ENCODE measurements at places on chromosomes 1 and 21.

GRCh38 chr1:114218361-114219171 is 64.9 kb upstream of the SYT6 start:
- DNase-seq: peak; percentile 89
- H3K27me3 ChIP-seq: no peaks in the 10 kb centered on the region
- H3K36me3 ChIP-seq: no peaks in the 10 kb centered on the region
- no peak overlapping the region for H3K4me3 ChIP-seq

- DNase-seq: no peak
- H3K27ac ChIP-seq: no peak overlapping the region
- H3K27me3 ChIP-seq: no peaks in the 10 kb centered on the region
- H3K4me1 ChIP-seq: peaks cover 71% of the 10 kb centered on the region
These were observed 39.3 kb downstream of the KIAA1614 start for GRCh38 chr1:180951836-180952656.

GRCh38 chr21:34352556-34352955 is 11.2 kb upstream of the KCNE2 start:
- H3K27ac ChIP-seq: no peak overlapping the region
- DNase-seq: no peak
- H3K27me3 ChIP-seq: no peaks in the 10 kb centered on the region
- H3K4me3 ChIP-seq: no peak overlapping the region
- no peaks in the 10 kb centered on the region for H3K4me1 ChIP-seq
- no peaks in the 10 kb centered on the region for H3K36me3 ChIP-seq

DNA sequence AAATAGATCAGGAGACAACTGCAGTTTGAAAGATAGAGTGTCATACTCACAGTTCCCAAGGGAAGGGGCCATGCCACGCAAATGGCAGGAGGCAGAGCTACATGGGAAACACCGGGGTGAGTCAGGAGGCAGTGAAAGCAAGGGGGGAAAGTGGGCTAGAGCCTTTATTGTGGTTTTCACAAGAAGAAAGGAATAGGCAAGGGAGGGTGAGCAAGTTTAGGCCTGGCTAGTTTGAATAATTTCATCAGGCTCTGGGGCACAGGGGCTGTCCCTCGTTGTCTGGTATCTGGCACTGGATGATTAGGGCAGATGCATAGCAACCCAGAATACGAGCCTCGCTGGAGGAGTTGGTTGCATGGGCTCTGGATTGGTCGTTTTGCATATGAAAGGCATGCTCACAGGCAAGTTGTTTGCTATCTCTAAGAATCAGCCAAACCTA is 17.0 kb upstream of the ITLN2 start:
- no peaks in the 10 kb centered on the region for H3K36me3 ChIP-seq
- H3K27me3 ChIP-seq: peaks cover 2% of the 10 kb centered on the region
- H3K27ac ChIP-seq: no peak overlapping the region
- no peaks in the 10 kb centered on the region for H3K4me1 ChIP-seq
- H3K4me3 ChIP-seq: no peak overlapping the region

DNA sequence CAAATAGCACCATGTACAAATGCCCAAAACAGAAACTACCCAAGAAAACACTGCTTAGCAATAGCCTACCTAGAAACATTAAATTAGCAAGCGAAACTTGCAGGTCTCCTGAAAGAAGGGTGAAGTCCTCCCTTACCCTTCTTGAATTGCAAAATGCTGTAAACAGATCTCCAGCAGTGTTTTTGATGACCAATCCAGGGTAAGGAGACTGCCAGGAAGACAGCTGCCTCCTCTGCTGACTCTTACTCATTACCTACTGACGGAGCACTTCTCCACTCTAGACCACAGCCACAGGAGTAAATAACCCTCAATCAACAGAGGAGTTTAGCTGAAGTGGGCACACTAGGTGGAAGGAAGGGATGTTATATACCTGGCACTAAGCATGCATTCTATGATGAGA is 32.2 kb upstream of the GADD45A start:
- H3K27ac ChIP-seq: peak overlapping the region; percentile 35
- peak; percentile 44 for DNase-seq
- no peaks in the 10 kb centered on the region for H3K4me1 ChIP-seq
- no peaks in the 10 kb centered on the region for H3K27me3 ChIP-seq
- H3K4me3 ChIP-seq: no peak overlapping the region

GRCh38 chr1:113929750-113930498 is 800 bp downstream of the HIPK1 start:
- DNase-seq: peak; percentile 65
- H3K4me3 ChIP-seq: peak overlapping the region; percentile 93
- H3K36me3 ChIP-seq: no peaks in the 10 kb centered on the region
- H3K27me3 ChIP-seq: no peaks in the 10 kb centered on the region
- H3K27ac ChIP-seq: peak overlapping the region; percentile 99
- H3K4me1 ChIP-seq: peaks cover 10% of the 10 kb centered on the region

DNA sequence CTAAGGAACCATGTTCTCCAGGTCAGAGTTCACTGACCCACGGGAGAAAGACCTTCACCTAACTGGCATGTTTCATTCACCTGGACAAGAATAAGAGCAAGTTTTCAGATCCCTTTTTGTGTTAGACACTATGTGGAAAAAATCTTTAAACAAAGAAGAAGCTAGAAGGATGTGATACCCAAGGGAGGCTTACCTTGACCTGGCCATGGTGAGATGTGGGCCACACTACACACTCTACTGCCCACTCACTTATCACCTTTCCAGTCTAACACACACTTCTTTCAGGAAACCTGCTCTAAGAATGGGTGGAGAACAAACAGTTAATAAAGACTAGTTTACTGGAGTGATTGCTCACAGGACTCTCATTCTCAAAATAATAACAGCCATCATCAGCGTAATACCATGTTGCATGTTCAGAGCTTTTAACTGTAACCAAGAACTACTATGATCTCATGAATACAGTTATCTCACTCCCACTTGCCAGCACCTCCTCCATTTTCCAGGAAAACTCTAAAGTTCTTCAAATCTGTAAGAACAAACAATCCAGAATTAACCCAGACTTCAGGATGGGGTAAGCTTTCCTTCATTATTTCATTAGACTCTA is 1.4 kb downstream of the RGS8 start:
- peaks cover 10% of the 10 kb centered on the region for H3K27me3 ChIP-seq
- H3K27ac ChIP-seq: no peak overlapping the region
- no peak overlapping the region for H3K4me3 ChIP-seq
- H3K4me1 ChIP-seq: peaks cover 6% of the 10 kb centered on the region
- no peak for DNase-seq

- H3K27ac ChIP-seq: no peak overlapping the region
- H3K27me3 ChIP-seq: no peaks in the 10 kb centered on the region
- DNase-seq: no peak
- H3K36me3 ChIP-seq: no peaks in the 10 kb centered on the region
- H3K4me3 ChIP-seq: no peak overlapping the region
These were observed 57.6 kb upstream of the APOBEC4 start for GRCh38 chr1:183710734-183711133.

DNA sequence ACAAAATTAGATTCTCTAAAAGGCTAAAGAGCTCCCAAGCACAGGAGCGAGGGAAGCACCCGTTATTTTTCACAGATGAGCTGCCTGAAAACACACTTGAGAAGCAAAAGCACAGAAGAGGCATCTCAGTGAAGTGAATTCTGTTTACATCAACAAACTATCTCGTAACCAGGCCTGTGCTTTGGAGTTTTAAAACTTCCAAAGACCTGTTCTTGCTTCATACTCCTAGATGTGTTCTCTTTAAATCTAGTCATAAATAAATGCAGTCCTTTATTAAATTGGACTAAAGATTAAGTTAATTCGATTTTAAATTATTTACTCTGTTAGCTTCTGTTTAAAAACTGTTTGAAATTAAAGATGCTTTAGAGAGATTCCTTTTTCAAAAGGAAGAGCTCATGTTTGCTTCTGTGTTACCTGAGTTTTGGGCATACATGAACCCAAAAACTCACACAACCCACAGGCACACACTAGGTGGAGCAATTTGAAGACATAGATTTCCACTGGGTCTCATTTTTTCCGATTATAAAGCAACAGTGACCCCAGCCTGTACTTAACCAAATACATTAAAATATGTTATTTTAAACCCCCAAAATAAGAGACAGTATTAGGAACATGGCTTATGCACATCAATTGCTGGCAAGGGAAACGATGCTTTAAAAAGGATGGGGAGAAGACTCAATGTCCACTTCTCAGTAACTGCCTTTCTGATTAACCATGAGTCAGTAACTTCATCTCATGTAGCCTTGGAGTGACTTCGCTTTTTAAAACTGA is 648.2 kb downstream of the SMYD3 start:
- DNase-seq: peak; percentile 58
- no peaks in the 10 kb centered on the region for H3K36me3 ChIP-seq
- H3K27ac ChIP-seq: no peak overlapping the region
- no peak overlapping the region for H3K4me3 ChIP-seq

DNA sequence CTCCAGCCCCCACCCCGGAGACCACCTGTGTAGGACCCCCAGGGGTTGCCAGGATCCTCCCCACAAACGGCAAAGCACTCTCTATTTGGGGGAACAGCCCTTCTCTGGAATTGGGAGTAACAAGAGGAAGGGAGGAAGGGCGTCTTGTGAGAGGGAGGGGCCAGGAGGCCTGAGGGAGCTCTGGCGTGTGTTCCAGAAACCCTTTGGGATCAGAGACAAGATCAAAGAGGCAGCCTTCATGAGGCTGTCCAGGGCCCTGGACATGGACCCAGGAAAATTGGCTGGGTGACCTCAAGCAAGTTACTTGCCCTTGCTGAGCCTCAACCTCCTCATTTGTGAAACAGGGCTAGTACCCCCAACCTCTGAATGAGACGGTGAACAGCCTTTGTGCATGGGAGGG is 18.1 kb upstream of the ECE1 start:
- H3K36me3 ChIP-seq: no peaks in the 10 kb centered on the region
- no peak for DNase-seq
- H3K27me3 ChIP-seq: no peaks in the 10 kb centered on the region
- peaks cover 24% of the 10 kb centered on the region for H3K4me1 ChIP-seq
- no peak overlapping the region for H3K4me3 ChIP-seq

GRCh38 chr1:236975461-236975860 is 28.8 kb downstream of the MT1HL1 start:
- no peaks in the 10 kb centered on the region for H3K36me3 ChIP-seq
- no peak overlapping the region for H3K27ac ChIP-seq
- peaks cover 6% of the 10 kb centered on the region for H3K4me1 ChIP-seq
- H3K4me3 ChIP-seq: no peak overlapping the region

- H3K27ac ChIP-seq: peak overlapping the region; percentile 26
- no peaks in the 10 kb centered on the region for H3K36me3 ChIP-seq
- no peak for DNase-seq
- no peak overlapping the region for H3K4me3 ChIP-seq
- H3K4me1 ChIP-seq: peaks cover 81% of the 10 kb centered on the region
- H3K27me3 ChIP-seq: peaks cover 7% of the 10 kb centered on the region
These were observed 58.9 kb upstream of the ADARB1 start for GRCh38 chr21:45015469-45015860.

DNA sequence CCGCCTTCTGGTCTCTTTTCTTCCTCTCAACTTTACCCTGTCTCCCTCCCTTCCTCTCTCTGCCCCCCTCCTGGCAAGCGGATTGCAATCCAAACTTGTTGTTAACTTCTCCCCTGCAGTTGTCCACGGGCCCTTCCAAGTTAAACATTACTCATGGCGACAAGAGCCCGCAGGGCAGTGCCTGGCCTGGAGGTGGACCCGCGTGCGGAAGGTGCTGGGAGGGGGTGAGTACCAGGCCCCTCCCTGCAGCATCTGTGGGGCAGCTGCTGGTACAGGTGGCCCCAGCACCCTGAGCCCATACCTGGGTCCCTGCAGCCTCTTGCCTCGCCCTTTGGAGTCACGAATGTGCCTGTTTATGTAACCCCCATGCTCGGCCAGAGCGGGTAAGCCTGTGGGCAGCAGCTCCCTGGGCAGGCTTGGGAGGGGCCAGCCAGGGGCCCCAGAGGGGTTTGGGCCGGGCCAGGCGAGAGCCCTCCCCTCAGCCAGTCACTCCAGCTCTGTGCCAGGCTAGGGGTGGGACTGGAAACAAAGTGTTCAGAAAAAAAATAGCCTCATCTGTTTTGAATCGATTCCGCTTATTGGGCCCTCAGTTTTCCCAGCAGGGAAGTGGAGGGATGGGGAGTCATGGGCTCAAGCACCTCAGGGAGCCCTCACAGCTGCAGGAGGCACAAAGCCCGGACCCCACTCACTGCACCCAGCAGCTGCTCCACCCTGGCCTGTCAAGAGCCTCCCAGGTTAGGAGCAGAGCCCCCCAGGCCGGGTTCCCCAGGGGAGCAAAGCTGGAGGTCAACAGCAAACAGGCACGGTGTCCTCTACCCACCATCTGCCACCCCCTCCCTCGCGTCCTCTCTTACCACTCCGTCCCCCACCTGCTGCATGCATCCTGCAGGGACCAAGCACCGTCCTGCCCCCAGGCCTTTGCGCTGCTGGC is 14.0 kb upstream of the FAAP20 start:
- no peaks in the 10 kb centered on the region for H3K27me3 ChIP-seq
- no peak overlapping the region for H3K4me3 ChIP-seq
- H3K36me3 ChIP-seq: no peaks in the 10 kb centered on the region
- DNase-seq: peak; percentile 77

- no peaks in the 10 kb centered on the region for H3K27me3 ChIP-seq
- DNase-seq: no peak
- no peak overlapping the region for H3K27ac ChIP-seq
- peaks cover 17% of the 10 kb centered on the region for H3K4me1 ChIP-seq
These were observed 26.6 kb downstream of the EPHA2 start for GRCh38 chr1:16129316-16129715.

DNA sequence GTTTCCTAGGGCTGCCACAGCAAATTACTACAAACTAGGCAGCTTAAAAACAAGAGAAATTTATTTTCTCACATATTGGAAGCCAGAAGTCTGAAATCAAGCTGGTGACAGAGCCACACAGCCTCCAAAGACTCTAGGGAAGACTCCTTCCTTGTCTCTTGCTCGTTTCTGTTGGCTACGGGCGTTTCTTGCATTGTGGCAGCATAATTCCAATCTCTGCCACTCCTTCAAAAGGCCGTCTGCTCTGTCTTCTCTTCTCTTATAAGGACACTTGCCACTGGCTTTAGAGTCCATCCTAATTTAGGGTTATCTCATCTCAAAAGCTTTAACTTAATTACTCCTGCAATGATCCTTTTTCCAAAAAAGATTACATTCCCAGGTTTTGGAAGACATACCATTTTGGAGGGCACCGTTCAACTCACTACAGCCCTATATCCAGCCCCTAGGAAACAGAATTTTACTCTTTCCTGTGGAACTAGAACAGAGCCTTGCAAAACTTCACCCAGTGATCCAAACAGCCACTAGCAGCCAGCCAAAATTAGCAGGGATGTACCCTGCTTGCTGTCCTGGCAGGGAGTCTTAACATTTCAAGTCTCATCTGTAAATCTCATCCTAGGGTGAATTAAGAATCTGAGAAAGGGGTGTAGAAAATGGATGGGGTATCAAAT is 9.2 kb downstream of the STYXL2 start:
- peaks cover 13% of the 10 kb centered on the region for H3K4me1 ChIP-seq
- no peaks in the 10 kb centered on the region for H3K27me3 ChIP-seq
- no peak overlapping the region for H3K4me3 ChIP-seq

- no peak overlapping the region for H3K4me3 ChIP-seq
- no peak overlapping the region for H3K27ac ChIP-seq
- H3K27me3 ChIP-seq: no peaks in the 10 kb centered on the region
- H3K4me1 ChIP-seq: peaks cover 6% of the 10 kb centered on the region
- H3K36me3 ChIP-seq: no peaks in the 10 kb centered on the region
- DNase-seq: peak; percentile 48
These were observed 54.4 kb downstream of the TIAM1 start for GRCh38 chr21:31289702-31290101.
